ENCODE measurements at places on chromosomes 3 and 15.

DNA sequence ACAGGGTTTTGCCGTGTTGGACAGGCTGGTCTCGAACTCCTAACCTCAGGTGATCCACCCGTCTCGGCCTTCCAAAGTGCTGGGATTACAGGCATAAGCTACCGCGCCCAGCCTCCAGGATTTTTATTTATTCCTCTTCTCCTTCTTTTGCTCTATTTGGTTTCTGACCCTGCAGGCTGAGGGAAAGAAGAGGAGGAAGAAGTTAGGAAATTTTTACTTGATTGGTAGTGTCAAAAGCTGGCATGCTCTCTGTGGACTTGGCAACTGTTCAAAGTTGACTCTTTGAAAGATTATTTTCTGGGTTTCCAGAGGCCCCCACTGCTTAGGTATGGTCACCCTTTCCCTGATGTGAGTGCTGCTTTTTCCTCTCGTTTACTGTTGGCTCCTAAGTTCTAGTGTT lies 372.2 kb downstream of the DIPK2A start:
- no peak for DNase-seq

GRCh38 chr15:72034859-72035650 lies 82.9 kb downstream of the MYO9A start:
- DNase-seq, result no peak

DNA sequence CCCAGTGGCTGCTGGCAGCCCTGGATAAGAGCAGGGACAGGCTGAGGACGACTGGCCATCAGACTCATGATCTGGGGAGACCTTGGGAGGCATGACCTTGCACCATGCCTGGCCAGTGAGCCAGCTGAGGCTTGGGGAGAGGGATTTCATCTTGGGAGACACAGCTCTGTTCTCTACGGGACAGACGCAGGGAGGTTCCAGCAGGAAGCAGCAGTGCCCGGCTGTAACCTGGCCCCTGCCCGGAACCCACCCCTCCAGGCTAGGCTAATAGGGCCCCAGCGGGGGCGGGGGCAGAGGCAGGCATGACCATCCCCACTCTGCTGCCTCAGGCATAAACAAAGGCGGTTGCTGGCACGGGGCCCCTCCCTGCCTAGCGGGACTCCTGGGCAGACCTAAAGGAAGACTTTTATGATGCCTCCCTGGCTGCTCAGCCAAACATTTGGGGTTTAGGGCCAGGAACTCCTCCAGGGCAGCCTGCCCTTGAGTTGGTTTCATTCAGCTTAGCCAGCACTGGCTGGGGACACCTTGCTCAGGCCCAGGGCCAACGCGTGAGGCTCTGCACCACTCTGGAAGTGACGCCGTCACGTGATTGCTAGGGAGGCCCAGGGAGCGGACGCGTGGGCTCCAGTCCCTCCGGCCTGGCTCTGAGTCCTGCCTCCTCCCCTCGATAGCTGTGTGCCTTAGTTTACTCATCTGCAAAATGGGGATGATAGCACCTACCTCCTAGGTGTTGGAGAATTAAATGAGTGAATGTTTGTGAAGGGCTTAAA lies 27.6 kb downstream of the HDAC11 start:
- DNase-seq, result no peak

- no peak for DNase-seq
Measured at GRCh38 chr3:89375451-89375850, 268.0 kb downstream of the EPHA3 start.

DNA sequence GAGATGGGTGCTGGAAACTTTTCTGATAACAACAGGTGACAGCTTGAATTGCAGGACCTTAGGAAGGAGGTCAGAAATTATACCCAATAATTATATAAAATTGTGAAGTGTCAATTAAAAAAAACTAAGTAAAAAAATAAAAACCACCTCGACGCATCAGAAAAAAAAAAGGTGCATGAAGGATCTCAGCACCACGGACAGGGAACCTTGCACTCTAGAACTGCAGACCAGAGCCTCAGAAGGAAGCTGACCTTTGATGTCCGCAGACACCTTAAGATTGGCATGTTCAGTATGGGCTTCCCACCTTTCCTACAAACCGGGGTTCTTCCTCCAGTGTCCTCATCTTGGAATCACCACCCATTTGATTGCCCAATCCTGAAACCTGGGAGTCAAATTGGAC lies 60.9 kb downstream of the SCN10A start:
- DNase-seq, result no peak

DNA sequence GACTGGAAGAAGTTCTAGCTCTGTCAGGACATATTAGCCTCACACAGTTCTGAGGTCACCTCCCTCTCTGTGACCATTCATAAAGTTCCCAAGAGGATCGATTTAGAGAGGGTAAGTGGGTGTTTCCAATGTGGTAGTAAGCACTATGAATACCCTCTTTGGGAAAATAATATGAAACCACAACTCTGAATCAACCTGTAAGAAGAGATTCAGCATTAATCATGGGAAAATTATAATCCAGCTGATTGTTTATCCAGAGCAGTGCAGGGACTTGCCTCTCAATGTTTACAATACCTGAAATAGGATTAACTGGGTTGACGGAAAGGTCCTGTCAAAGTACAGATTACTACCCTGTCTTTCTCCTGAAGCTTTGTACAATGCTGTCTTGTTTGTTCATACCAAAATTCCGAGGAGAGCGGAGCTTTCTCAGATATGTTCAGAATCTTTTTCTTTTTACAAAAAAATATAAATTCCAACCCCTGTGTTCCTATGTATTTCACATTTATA lies 302.9 kb upstream of the DPPA4 start:
- no peak for DNase-seq

DNA sequence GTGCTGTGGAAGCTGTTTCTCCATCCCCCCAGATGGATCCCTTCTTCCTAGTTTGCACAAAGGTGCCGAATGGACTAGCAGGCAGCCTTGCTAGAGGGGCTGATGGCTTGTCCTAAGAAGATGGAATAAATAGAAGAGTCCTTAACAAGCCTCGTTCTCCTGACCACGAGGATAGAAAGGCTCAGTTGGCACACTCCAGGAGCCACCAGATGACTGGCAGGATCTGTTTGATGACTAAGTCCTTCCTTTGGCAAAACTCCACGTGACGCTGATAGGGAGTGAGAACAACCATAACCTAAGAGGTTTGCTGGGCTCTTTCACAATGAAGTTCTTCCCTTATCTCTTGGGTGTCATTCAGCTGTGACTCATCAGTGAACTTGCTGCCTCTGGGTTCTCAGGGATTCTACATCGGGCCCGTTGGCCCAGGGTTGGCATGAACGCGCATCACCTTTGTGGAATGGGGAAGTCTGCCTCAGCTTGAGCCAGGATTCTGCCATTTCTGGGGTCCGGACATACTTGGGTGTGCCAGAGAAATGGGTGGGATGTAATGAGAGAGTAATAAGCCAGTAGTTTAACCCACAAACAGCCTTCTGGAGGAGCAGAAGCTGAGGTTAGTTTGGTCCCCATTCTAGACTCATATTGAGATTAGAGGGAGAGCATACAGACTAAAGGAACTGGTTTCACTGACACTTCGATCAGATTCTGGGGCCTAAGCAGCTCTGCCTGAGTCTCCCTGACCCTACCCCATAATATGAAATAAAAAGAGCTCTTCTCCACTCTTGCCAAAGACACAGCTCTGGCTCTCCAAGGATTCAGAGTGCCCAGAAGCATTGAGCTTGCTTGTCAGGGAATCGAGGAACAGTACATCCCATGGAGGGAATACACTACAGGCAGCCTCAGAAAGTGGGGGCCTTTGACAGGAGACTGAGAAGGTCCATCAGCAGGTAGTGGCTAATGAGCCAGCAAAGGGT lies 2.0 kb upstream of the MELTF start:
- DNase-seq, result no peak

GRCh38 chr3:53843195-53844177 lies 2.7 kb downstream of the CHDH start:
- DNase-seq, result no peak

DNA sequence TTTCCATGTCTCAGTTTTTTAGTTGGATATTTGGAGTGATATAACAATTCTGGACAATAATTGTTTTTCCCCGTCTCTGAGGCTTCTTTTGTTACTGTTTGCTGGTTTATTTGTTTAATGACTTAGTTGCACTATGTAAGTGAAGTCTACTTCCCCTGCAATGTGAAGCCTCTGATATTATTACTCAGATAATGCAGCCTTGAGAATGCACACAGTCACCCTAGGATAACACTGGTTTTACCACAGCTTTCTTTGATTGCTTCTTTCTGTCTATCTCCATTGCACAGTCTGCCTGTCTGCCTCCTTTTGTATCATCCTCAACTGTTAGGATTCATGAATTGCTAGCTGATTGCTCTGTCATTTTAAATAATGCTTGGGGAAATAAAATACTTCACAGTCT lies 208.7 kb upstream of the ROBO1 start:
- no peak for DNase-seq

DNA sequence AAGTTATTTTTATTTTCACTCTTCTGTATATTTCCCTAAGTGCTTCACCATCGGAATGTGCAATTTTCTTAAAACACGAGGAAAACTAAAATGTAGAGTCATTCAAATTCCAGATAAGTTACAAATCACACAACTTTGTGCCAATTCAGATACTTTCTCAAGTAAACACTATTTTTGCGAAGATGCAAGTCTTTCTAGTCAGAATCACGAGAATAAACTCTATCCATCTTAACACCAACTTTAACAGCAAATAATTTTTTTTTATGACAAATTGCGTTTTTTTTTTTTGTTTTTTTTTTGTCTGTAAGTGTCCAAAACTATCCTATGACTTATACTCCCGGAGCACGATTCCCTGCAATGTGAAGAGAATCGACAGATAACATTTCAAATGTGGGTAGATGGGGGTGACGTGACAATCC lies 1.3 kb downstream of the STAG1 start:
- no peak for DNase-seq

Data from CD4-positive, alpha-beta T cell treated with Interleukin-6 for 4 hours (primary cell).